ENCODE measurements at places on chromosomes 2 and 18. TPM values are rescaled to one million over a fixed set of nuclear protein-coding genes. Genes with fewer than 3 reads are reported as not detected.
A peak's percentile ranks its signal among the peaks of the same experiment; 100 is the strongest.

Gene FOXD4L1
- total RNA-seq = not detected

- H3K36me3 ChIP-seq = no peaks in the 10 kb centered on the region
- no peak overlapping the region for H3K27ac ChIP-seq
- no peaks in the 10 kb centered on the region for H3K27me3 ChIP-seq
- DNase-seq = no peak
- H3K4me3 ChIP-seq = no peak overlapping the region
Observed at GRCh38 chr2:152441961-152442360, 107.0 kb downstream of the FMNL2 start.

DNA sequence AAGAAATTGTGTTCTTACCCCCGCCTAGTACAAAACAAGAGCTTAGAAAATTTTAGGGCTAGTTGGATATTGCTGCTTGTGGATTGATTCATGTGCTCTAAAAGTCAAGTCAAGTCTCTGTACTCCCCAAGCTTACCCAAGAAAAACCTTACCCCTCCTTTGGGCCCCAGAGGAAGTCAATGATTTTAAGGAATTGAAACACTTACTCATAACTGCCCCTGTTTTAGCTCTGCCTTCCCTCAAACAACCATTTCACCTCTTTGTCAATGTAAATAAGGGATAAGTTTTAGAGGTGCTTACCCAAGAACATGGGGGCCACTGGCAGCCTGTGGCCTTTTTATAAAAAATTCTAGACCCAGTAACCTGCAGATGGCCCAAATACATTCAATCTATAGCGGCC, 136.6 kb upstream of the RMP24 start:
- H3K27me3 ChIP-seq = no peaks in the 10 kb centered on the region
- no peaks in the 10 kb centered on the region for H3K4me1 ChIP-seq
- no peak for DNase-seq
- H3K4me3 ChIP-seq = no peak overlapping the region

DNA sequence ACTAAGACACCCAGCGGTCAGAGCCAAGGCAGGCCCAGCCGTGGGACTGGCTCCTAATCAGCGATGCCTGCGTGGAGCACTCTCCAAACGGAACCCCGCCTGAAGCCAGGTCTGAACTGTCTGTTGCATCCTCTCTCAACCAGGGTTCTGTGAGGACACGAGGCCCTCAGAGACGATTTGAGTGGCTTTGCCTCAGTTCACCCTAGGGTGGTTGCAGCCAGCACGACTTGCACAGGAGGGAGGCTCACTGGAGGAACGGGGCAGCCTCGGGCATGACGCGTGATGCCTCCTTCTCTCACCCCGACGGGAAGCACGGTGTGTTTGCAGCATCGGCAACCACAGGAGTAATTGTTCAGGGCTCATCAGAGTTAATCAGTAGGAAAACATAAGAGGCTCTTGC, 336.4 kb downstream of the EIPR1 start:
- H3K36me3 ChIP-seq = no peaks in the 10 kb centered on the region
- no peaks in the 10 kb centered on the region for H3K4me1 ChIP-seq
- no peaks in the 10 kb centered on the region for H3K27me3 ChIP-seq
- no peak overlapping the region for H3K4me3 ChIP-seq
- no peak overlapping the region for H3K27ac ChIP-seq

DNA sequence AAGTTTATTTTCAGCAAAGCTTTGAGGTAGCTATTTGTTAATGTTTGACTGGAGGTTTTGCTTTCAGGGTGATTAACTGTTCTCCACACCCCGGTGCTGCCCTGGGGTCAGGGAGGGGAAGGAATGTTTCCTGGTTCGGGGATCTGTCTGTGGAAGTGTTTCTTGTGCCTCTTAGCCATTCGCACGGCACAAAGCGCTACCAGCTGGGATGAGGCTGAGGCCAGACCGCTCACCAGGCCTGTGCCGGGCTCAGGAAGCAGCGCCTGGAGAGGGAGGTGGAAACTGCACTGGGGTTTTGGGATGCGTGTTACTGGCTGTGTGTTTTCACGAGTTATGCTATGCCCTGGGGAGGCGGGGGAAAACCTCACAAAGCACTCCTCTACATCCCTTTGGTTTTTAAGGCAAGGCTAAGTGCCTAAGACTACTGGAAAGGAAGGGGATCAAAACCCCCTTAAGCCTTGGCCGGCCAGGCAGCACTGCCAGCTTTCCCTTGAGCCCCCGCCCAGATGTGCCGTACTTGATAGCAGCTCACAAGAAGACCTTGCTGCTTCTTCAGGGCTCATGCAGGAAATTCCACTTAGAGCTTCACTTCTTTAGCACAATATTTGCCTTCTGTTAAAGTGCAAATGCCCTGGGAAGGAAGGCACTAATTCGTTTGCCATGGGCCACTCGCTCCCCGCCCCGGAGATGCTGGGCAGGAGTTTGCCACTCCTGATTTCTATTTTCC, 65.7 kb upstream of the CNGA3 start:
- H3K4me3 ChIP-seq = no peak overlapping the region
- H3K27me3 ChIP-seq = no peaks in the 10 kb centered on the region
- peak; percentile 84 for DNase-seq
- no peaks in the 10 kb centered on the region for H3K36me3 ChIP-seq
- H3K4me1 ChIP-seq = no peaks in the 10 kb centered on the region

DNA sequence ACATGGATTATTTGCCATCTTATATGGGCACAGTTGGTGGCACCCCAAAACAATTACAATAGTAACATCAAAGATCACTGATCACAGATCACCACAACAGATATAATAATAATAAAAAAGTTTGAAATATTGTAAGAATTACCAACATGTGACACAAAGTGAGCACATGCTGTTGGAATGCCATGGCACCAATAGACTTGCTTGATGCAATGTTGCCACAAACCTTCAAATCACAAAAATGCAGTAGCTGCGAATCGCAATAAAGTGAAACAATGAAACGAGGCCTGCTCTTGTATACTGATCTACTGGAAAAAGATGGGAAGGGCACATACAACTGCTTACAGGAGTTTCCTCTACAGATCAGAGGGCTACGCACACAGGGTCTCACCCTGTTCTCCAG, 32.2 kb upstream of the AMMECR1L start:
- H3K4me1 ChIP-seq = no peaks in the 10 kb centered on the region
- no peaks in the 10 kb centered on the region for H3K36me3 ChIP-seq
- no peak overlapping the region for H3K27ac ChIP-seq
- no peaks in the 10 kb centered on the region for H3K27me3 ChIP-seq

Gene XDH
- total RNA-seq = 0.49 TPM

DNA sequence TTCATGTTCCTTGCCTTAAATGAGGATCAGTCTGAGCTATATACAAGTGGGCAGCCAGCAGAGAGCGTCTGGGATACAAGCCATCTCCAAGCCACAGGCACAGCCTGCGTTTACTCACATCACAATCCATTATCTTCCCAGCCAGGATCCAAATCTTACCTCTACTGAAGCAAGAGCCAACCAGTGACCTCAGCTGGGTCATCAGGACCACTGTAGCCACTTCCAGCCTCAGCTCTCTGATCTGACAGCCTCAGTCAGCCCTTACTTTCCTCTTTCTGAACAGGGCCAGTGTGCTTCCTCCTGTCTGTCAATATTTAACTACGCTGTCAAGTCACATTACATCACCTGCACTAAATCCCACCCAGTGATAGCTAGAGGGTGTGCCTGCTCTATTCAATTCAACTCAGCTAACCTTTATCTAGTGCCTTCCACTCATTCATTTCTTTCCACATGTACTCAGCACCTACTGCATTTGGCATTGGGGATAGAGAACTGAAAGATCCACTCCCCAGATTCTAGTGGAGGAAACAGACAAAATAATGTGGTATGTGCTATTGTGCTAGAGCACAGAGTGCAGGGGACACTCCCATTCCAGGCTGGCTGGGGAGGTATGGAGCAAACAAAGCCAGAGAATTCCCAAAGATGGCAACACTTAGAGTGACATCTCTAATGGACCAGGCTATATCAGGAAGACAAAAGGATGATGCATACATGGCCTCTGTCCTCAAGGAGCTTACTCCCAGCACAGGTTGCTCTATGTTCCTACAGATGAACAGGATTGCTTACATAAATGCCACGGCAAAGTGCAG, 146.5 kb downstream of the NCKAP5 start:
- no peaks in the 10 kb centered on the region for H3K36me3 ChIP-seq
- H3K4me1 ChIP-seq = no peaks in the 10 kb centered on the region

DNA sequence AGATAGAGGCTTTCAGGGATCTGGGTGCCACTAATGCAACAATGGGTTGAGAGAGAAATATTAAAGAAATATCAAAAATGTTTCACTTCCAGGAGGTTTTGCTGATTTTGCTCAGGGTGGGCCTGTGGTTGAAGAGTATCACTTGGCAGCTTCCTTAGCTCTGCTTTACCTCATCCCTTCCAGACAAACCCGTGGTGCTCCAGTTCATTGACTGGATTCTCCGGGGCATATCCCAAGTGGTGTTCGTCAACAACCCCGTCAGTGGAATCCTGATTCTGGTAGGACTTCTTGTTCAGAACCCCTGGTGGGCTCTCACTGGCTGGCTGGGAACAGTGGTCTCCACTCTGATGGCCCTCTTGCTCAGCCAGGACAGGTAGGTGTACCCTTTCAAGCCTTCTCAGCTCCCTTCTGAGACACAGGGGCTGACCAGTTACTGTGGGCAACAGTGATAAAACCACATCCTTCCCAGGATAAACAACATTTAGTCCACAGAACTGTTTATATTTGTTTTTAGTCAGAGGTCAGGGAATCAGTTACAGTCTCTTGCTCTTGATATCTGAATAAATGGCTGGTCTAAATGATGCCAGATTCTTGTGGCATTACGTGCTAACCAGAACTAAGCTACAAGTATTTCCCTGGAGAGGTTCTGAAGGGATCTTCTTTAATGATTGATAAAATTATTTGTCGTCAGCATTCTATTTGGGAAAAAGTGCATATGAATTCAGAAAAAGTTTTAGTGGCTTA, 7.0 kb downstream of the SLC14A1 start:
- no peaks in the 10 kb centered on the region for H3K36me3 ChIP-seq
- H3K4me1 ChIP-seq = no peaks in the 10 kb centered on the region
- no peak overlapping the region for H3K27ac ChIP-seq

Gene BIN1
- 60.9 TPM for total RNA-seq

Gene SCN1A
- total RNA-seq = not detected

Gene CABYR
- 0.74 TPM for total RNA-seq

GRCh38 chr2:201275990-201276389, 15.7 kb downstream of the CASP8 start:
- DNase-seq = no peak
- no peak overlapping the region for H3K27ac ChIP-seq
- H3K27me3 ChIP-seq = no peaks in the 10 kb centered on the region
- no peaks in the 10 kb centered on the region for H3K4me1 ChIP-seq
- no peak overlapping the region for H3K4me3 ChIP-seq

GRCh38 chr2:162074632-162074895, 549 bp upstream of the DPP4 start:
- H3K27me3 ChIP-seq = no peaks in the 10 kb centered on the region
- H3K36me3 ChIP-seq = no peaks in the 10 kb centered on the region
- H3K4me1 ChIP-seq = peaks cover 4% of the 10 kb centered on the region

DNA sequence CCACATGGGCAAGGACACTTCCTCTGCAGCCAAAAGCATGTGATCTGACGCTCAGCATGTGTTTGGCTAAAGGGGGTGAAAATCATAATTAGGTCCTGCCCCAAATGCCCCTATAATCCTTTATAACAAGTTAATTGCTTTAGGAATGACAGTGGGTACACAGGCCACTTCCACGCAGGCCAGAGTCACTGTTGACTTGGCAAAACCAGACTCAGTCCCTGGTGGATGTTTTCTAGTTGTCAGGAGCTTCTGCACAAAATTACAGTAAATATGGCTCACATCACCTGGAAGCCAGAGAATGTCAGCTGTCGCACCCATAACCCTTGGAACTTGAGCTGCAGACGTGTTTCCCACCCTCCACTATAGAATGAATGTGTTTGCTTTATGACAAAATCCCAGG, 13.3 kb upstream of the PXDN start:
- H3K4me3 ChIP-seq = no peak overlapping the region
- DNase-seq = no peak
- H3K27ac ChIP-seq = no peak overlapping the region
- peaks cover 6% of the 10 kb centered on the region for H3K4me1 ChIP-seq
- H3K36me3 ChIP-seq = no peaks in the 10 kb centered on the region

Gene SCYGR1
- not detected for total RNA-seq

Gene CDK5R2
- total RNA-seq = 0.49 TPM

Gene DHRS9
- not detected for total RNA-seq

Gene ASB18
- not detected for total RNA-seq

Gene HOXD13
- total RNA-seq = 15.7 TPM

GRCh38 chr2:176415937-176416499, 146.8 kb downstream of the MTX2 start:
- H3K4me1 ChIP-seq = no peaks in the 10 kb centered on the region
- no peak for DNase-seq
- H3K36me3 ChIP-seq = no peaks in the 10 kb centered on the region
- H3K27me3 ChIP-seq = no peaks in the 10 kb centered on the region
- no peak overlapping the region for H3K27ac ChIP-seq

DNA sequence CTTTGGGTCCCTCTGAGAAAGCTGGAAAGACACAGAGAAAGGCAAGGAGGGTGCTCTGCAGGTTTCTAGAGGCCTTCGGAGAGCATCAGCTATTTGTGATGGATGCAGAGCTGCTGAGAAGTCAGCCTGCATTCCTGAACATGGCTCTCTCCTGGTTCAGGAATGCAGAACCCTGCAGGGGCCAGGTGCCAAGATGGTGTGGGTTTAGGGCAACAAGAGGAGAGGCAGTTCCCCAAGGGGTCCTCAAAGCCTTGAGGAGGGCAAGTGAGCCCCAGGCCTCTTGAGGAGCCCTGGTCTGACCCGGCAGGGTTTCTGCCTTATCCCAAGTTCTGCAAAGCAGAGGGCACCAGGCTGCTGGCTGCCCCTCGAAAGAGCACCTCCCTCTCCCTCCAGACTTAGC, 93.3 kb downstream of the HS1BP3 start:
- DNase-seq = no peak
- H3K4me1 ChIP-seq = peaks cover 10% of the 10 kb centered on the region
- no peaks in the 10 kb centered on the region for H3K36me3 ChIP-seq
- H3K4me3 ChIP-seq = no peak overlapping the region

Gene PCARE
- not detected for total RNA-seq

Gene ALPG
- total RNA-seq = not detected

DNA sequence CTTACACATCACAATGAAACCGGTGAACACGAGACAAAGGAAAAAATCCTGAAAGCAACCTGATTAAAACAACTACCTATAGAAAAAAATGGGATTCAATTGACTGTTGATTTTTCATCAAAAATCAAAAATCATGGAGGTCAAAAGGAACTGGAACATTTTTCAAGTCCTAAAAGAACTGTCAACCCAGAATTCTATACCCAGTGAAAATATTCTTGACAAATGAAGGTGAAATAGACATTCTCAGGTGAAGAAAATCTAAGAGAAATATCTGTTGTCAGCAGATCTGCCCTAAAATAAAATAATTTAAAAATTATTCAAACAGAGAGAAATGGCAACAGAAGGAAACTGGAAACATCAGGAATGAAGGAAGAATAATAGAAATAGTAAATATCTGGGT, 38.9 kb downstream of the GAREM1 start:
- H3K27me3 ChIP-seq = no peaks in the 10 kb centered on the region
- no peak overlapping the region for H3K4me3 ChIP-seq
- no peaks in the 10 kb centered on the region for H3K4me1 ChIP-seq
- no peak for DNase-seq
- no peak overlapping the region for H3K27ac ChIP-seq

DNA sequence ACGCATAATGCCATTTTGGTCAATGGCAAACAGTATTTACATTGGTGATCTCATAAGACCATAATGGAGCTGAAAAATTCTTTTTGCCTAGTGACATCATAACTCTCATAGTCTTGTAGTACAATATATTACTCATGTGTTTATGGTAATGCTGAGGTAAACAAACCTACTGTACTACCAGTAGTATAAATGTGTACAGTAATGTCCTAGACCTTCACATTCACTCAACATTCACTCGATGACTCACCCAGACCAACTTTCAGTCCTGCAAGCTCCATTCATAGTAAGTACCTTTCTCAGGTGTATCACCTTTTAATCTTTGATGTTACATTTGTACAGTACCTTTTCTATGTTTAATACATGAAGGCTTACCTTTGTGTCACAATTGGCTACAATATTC, 558.2 kb upstream of the PIK3C3 start:
- no peaks in the 10 kb centered on the region for H3K4me1 ChIP-seq
- DNase-seq = no peak
- H3K36me3 ChIP-seq = no peaks in the 10 kb centered on the region
